Right cardiac atrium (tissue), 5 donors: ENCODE measurements at places on chromosomes 5 and 9. TPM values are rescaled to one million over a fixed set of nuclear protein-coding genes. Genes with fewer than 3 reads are reported as not detected.

SPARC gene
- polyA plus RNA-seq, result 301 TPM

GRCh38 chr5:173016598-173017046, 33.1 kb downstream of the ATP6V0E1 start:
- peak; percentile 20 for DNase-seq

NEUROG1 gene
- not detected for polyA plus RNA-seq

DNA sequence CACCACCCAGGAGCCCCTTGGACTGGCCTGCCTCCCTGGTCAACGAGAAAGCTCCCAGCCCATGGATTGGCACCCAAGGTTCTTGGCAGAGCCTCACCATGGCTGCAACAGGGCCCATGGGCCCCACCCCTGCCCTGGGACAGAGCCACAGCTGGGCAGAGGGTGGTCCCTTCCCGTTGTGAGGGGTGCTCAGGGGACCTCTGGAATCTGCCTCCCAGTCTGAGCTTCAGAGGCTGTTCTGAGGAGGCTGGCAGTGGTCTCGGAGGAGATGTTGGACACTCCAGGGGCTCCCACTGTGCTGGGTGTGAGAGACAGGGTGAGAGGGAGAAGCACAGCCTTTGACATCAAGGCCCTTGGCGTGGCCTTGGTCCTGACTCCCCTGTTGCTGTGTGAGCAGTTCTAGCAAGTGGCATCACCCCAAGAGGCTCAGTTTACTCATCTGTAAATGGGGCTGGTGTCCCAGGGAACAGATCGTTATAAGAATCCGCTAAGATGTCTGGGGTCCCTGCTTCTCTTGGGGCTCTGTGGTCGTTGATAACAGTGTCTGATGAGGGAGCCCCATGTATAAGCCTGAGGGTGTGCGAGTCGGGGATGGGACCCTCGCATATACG, 33.0 kb downstream of the LHX3 start:
- DNase-seq, result peak; percentile 44

IFNA2 gene
- not detected for polyA plus RNA-seq

- DNase-seq, result no peak
These were observed 19.1 kb upstream of the RALGDS start for GRCh38 chr9:133140174-133140505.

- no peak for DNase-seq
These were observed 45.4 kb downstream of the RAB14 start for GRCh38 chr9:121156263-121156731.

DNA sequence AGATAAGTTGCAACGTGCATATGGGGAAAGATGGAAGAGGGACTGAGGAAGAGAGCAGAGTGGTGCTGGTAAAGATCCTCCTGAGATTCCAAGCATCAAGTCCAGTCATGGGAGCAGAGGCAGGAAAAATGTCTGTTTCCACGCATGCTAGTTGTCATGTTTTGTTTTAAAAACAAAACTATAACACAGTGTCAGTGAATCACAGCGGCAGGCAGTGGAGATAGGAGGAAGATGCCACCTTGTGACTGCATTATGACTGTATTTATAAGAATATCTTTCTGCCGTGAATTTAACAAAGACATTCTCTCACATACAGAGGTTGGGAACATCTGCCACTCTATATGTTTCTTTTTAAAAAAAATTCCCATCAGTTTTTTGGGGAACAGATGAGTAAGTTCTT, 3.7 kb upstream of the SVEP1 start:
- DNase-seq, result no peak

GRCh38 chr9:31824860-31825259, 559.6 kb upstream of the ACO1 start:
- no peak for DNase-seq

GRCh38 chr5:171513591-171513990, 94.1 kb downstream of the FGF18 start:
- DNase-seq, result no peak

DNA sequence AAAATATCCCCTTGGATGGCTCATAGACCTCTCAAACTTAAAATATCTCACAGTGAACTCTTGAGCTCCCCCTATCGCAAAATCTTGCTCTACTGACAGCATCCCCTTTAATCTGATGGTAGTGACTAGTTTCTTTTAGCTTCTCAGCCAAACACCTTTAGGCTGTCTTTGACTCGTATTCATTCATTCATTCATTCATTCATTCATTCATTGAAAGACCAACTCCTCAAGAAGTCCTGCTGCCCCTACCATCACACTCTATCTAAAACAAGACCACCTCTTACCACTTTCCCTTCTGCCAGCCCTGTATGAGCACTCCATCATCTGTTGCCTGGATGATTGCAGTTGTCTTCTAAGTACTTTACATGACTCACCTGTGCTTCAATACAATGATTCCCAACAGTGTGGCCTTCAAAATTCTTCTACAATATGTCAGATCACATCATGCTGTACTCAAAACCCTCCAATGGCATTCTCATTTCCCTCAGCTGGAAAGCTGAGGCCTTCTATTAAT, 46.8 kb downstream of the ITGA2 start:
- DNase-seq, result no peak

- DNase-seq, result no peak
These were observed 215.2 kb downstream of the TLE1 start for GRCh38 chr9:81474125-81474524.

DNA sequence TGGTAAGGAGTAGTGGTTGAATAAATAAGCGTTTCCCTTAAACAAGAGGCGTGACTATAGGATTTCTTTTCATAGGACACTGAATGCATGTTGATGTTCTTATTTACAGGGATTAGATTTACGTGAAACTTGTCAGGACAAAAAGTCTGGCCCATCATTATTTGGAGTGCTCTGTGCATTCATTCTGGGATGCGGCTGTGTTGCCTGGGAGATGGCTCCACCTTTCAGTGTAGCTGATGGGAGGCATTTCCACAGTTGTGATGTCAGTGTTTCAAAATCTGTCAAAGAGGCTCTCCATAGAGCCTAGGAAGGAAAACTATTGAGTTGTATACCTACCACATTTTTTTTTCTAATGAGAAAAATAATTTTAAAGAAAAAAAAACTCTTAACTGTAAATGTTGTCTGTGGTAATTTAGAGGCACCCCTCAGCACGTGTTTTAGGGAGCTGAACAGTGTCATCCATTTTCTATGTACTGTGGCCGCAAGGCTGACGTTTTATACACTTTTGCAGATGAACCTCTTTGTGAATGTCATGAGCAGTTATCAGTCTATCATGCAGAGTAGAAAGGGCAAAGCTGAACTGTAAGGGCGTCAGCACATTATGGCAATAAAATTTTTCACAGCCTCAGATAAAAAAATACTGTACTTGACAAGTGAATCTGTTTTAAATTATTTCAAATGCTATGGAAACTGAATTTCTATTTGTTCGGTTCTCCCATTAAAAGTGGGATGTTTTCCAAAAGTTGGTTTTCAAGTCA, 202.7 kb downstream of the PBX3 start:
- no peak for DNase-seq

GRCh38 chr5:178083922-178084321, 29.4 kb upstream of the N4BP3 start:
- DNase-seq, result no peak
